SHP77 treated with DMSO at 0.1 percent for 48 hours (cell line): ENCODE measurements at places on chromosomes 7 and 10.

GRCh38 chr7:1758028-1758858 lies 88.2 kb downstream of the ELFN1 start:
- peak; percentile 33 for DNase-seq

- DNase-seq: no peak
These were observed 11.3 kb upstream of the ZNF518A start for GRCh38 chr10:96118604-96119450.

GRCh38 chr7:44396496-44396895 lies 71.1 kb upstream of the CAMK2B start:
- no peak for DNase-seq

GRCh38 chr10:71848325-71849275 lies 2.5 kb downstream of the PSAP start:
- DNase-seq: no peak

DNA sequence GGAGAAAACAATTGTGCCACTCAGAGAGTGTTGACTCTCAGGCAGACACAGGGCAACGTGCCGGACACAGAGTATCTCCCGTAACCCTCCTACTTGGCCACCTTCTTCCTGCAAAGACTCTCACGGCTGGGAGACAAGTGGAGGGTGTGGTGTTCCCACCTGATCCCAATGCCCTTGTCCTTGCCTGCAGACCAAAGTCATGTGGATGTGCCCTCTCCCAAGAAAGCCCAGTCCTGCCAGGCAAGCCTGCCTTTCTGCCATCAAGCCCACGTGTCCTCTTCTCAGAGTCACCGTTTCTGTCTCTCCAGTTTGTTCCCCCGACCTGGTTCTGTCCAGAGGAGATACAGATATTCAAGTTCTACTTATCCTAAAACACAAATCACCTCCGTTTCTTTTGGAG lies 723 bp downstream of the PNLIPRP2 start:
- DNase-seq: no peak

- DNase-seq: no peak
These were observed 17.6 kb upstream of the CTBP2 start for GRCh38 chr10:125177641-125178640.

- DNase-seq: no peak
These were observed 8.4 kb downstream of the PPP2R2D start for GRCh38 chr10:131909014-131909808.

GRCh38 chr10:117537904-117538524 lies 4.5 kb upstream of the EMX2 start:
- DNase-seq: no peak

- no peak for DNase-seq
These were observed 96.7 kb upstream of the PIK3CG start for GRCh38 chr7:106768324-106768751.

DNA sequence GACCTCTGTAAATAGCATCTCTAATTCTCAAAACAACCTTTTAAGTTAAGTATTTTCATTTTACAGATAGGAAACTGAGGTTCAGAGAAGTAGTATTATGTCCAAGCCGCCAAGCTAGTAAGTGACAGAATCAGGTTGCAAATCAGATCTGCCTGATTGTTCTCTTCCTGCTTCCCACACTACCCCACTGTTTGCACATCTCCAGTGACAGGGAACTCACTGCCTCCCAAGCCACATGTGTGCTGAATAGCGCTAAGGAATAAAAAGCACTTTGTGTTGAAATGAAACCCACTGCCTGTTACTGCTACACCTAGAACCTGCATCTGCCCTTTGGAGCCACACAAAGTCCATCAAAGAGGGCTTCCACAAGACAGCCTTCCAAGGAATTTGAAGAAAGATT lies 45.1 kb upstream of the WDR11 start:
- no peak for DNase-seq

- no peak for DNase-seq
These were observed 8.7 kb upstream of the SAMD9L start for GRCh38 chr7:93156884-93157283.

- no peak for DNase-seq
These were observed at the start of gene OR2A12 for GRCh38 chr7:144085978-144086377. Gene OR2A12 (plus strand): TSS chr7:144086278. CDS start chr7:144095108, 8,830 bp downstream.

DNA sequence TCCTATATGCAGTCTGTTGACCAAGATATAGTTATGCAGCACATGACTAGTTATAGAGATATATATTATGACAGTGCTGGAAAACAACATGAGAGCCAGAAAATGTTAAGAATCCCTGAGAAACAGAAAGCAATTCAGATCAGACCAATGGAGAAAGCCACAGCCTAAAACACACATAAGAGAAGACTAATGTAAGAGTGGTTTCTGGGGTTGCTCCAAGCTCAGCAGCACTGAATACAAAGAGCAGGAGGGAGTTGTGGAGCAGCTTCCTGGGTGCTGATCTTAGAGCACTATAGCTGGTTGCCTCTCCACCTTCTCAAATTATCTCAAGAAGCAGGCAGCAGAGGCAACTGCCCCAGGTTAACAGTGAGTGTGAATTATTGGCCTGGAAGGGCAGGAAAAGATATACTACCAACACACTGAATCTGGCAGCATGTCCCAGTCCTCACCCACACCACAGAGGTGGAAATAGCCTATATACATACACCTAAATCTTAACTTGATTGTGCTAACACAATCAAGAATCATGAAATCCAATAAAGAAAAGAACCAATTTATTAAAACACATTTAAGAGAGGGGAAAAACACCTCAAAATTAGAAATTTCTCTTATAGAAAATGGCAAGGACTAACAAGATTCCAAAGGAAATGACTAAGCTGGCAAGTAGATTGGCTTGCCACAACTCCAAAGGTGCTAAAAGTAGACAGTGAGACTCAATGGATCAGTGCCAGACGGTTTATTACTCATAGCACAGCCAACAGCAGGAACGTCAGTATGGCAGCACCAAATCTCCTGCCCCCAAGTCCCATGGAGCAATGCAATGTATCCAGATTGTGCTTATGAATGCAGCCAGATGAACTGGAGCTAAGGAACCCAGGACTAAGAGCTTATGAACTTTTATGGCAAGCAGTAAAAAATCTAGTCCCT lies 5.1 kb downstream of the PTTG1IP2 start:
- DNase-seq: no peak

DNA sequence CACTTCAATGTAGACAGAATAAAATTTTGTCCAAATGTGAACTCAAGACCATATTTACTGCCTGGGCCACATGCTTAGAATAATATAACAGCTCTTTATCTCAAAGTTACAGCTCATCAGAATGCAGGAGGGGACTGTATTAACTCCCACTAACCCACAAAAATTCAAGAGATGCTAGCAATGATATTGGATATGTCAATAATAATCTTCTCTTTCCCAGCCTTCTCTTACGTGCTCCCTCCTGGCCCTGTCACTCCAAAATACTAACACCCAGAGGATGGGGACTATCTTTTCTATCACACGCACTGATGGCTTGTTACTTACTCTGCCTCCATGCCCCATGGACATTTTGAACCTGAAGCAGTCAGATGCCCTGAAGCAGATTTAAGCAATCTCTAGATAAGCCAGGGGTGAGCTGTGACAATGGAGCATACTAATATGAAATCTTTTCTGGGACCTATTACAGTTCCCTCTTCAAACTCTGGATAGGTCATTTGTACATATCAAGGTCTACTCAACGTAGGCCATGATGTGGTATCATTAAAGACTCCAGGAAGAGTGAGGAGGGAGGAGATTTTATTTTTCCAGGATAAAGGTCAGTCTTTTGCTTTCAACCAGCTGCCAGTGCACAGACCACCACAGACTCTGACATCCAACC lies 803.0 kb downstream of the GRM8 start:
- DNase-seq: no peak

DNA sequence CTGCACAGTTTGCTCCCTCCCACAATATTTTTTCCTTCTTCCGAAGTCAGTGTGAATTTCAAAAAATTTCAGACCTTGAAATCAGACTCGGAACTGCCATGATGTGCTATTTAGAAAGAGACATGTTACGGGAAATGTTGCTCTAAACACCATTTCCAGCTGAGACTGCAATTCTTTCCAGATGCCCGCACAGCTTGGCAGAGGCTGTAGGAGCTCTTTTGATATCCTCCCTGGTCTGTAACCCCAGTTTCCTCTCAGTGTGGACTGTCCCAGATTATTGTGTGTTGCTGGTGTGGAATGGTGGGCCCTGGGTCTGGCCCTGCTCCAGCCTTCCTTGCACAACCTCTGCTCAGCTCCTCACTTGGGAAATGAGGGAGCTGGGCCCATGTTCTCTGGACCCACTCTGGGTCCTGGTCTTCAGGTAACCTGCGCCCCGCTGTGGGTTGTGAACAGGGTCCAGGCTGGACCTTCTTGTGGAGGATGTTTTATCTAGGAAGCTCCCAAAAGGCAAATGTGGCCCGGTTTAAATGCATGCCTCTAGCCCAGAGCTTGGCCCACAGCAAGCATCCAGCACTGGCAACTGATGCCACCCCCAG lies 172.8 kb upstream of the CXCL12 start:
- DNase-seq: no peak

GRCh38 chr10:20256969-20257368 lies 440.7 kb downstream of the PLXDC2 start:
- DNase-seq: no peak

- DNase-seq: no peak
These were observed 749.2 kb upstream of the PCDH15 start for GRCh38 chr10:55550236-55550635.

- DNase-seq: no peak
These were observed 39.5 kb upstream of the RTKN2 start for GRCh38 chr10:62308101-62308500.

DNA sequence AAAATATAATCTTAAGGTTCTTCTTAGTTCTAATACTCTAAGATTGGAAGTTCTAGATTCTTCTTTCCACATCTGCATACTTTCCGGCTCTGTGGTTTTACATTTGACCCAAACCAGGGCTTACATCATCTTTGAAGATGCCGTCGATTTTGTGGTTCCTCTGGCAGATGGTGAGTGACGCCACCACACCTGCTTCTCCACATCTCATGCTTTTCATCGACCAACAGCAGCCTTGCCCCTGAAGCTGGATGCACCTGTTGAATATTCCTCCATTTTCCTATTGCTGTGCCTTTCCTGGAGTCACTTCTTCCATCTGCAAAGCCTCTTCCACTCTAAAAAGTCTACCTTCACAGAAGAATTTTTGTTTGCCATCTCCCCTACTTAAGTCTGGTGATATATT lies 121.3 kb downstream of the PRKCQ start:
- DNase-seq: no peak

GRCh38 chr7:23469150-23469960 lies 936 bp downstream of the IGF2BP3 start:
- no peak for DNase-seq

- DNase-seq: no peak
These were observed 8.7 kb upstream of the BAMBI start for GRCh38 chr10:28668363-28669226.

DNA sequence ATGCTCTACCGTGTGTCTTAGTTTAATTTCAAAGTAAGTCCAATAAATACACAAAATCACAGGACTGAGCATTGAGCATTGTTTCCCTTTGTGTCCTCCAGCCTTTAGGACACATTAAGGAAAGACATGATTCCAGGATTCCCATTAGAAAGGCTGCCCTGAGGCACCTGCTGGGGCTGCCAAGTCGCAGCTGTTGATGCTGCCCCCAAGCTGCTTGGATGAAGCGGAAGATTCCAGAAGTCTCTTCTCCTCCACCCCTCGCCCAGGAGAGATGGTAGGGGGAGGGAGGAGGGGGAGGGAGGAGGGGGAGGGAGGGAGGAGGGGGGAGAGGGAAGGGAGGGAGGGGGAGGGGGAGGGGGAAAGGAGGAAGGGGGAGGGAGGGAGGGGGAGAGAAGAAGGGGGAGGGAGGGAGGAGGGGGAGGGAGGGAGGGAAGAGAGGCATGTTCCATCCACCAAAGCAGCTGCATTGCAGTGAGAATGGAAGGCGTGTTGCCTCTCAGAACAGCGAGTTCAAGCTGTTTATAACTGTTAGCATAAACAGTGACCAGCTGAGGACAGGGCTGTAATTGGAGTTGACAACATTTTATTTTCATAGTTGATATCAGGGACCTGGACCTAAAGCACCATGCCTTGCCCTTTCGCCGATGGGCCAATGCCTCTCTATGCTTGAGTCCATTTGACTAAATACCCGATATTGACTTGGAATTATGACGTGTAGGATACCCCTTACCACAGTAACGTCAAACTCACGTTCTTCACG lies 67.3 kb downstream of the DIP2C start:
- no peak for DNase-seq

DNA sequence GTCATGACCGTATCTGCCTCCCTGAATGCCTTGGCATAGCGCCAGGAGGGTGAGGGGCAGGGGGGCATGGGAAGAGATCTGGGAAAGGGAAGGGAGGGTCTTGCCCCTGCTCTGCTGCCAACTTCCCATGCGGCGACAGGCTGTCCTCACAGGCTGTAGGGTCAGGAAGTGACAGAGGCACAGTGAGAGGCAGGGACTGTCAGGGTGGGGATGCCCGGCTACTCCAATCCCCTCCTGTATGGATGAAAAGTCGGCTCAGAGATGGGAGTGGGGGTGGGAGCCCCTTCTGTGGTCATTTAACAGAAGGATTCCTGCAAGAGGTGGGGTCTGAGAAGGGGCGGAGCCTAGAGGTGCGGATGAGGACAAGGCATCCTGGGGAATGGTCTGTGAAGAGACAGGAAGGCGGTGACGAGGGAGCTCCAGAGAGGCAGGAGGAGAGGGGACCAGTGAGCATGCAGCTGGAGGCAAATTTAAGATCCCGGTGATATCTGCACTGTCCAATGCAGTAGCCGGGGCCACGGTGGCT lies 20.8 kb upstream of the UNC5B start:
- DNase-seq: no peak

GRCh38 chr7:17608114-17608833 lies 309.8 kb downstream of the AHR start:
- no peak for DNase-seq

DNA sequence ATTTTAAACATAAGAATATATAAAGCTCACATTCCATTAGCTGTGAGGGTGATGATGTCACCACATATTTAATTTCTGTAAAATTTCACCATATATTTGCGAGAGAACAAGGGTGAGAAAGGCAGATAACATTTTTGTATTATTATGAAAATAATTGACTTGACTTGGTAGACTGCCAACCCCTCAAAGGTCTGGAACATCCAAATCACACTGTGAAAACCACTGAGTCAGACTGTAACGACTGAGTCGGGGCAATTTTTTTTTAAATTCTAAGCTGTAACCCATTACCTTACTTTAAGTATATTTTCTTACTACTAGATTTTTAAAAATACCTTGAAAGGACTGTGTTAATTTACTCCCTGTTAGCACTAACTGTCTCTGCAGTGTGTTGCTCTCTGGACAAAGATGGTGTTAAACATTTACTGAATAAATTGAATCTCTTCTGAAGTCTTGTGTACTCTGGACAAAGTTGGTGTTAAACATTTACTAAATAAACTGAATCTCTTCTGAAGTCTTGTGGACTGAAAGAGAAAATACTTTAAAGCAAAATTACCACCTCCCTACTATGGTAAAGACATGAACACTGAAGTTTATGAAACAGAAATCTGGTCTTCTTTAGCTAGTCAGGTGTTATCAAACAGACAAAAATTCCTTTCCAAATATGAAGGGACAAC lies 14.1 kb downstream of the PDZD8 start:
- DNase-seq: no peak
